ENCODE measurements at places on chromosomes 16 and 17. TPM values are rescaled to one million over a fixed set of nuclear protein-coding genes. Genes with fewer than 3 reads are reported as not detected.

PRR35 gene
- 0.06 TPM for total RNA-seq

GRCh38 chr17:52143542-52143941, 15.0 kb downstream of the CA10 start:
- no peak overlapping the region for H3K4me3 ChIP-seq
- H3K4me1 ChIP-seq: peaks cover 3% of the 10 kb centered on the region
- no peak overlapping the region for H3K27ac ChIP-seq
- H3K27me3 ChIP-seq: no peaks in the 10 kb centered on the region

SRL gene
- 1.9 TPM for total RNA-seq

DNA sequence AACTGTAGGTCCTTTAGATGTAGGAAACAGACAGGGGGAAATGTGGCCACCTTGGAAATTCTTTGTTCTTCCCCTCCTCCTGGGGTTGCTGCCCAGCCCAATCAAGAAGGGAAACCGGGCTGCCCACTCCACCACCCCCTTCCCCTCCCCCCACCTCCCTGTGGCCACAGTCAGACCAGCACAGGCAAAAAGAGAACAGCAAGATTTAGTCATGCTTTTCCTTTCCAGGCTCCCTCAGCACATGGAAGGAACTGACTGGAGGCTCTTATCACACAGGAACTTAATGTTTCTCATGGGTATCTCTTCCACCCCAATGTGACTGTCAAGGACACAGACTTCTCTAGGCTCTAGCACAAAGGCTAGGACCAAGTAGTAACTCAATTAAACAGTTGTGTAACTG, 3.0 kb upstream of the CCL1 start:
- H3K27ac ChIP-seq: no peak overlapping the region
- H3K27me3 ChIP-seq: no peaks in the 10 kb centered on the region
- no peak overlapping the region for H3K4me3 ChIP-seq
- no peak for DNase-seq

DNA sequence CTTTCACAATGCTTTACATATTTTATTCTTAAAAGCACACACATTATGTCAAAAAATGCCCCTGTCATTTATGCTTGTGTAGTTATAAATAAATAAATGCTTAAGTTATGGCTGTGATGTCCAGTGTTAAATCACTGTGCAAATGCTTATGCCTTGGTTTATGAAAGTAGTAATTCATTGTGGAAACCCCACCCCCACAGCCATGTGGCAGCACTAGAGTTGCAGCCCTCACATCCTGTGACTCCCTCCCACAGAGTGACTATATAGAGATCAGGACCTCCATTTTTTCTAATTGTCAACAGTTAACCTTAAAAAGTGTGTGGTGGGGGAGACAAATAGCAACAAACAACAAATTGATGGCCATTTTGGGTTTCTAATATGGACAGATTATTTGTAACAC, 2.4 kb downstream of the SKAP1 start:
- no peak overlapping the region for H3K4me3 ChIP-seq
- H3K36me3 ChIP-seq: no peaks in the 10 kb centered on the region
- DNase-seq: no peak
- no peak overlapping the region for H3K27ac ChIP-seq
- peaks cover 10% of the 10 kb centered on the region for H3K4me1 ChIP-seq

- no peak overlapping the region for H3K27ac ChIP-seq
- peaks cover 42% of the 10 kb centered on the region for H3K36me3 ChIP-seq
- DNase-seq: no peak
- no peaks in the 10 kb centered on the region for H3K27me3 ChIP-seq
- H3K4me1 ChIP-seq: peaks cover 4% of the 10 kb centered on the region
These were observed 39.2 kb downstream of the KNOP1 start for GRCh38 chr16:19678804-19679203.

DNA sequence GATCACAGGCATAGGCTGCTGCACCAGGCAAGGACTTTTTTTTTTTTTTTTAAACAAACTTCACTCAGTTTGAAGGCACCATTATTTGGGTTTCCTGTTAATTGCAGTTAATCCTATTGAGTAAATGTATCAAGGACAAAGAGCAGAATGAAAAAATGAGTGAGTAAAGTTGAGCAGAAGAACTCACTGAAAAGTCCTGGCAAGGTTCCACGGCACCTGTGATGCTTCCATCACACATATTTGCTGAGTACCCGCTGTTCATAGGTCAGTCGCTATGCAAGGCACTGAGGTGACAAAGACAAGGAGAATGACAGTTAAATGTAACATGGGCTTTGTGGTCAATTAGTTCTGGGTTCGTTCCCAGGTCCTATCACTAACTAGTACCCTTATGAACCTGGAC, 670.0 kb downstream of the MAF start:
- H3K4me3 ChIP-seq: no peak overlapping the region
- no peaks in the 10 kb centered on the region for H3K27me3 ChIP-seq
- H3K4me1 ChIP-seq: peaks cover 2% of the 10 kb centered on the region
- H3K36me3 ChIP-seq: no peaks in the 10 kb centered on the region

JMJD8 gene
- total RNA-seq: 42.1 TPM

GRCh38 chr16:12059216-12059769, 82.8 kb downstream of the SNX29 start:
- H3K27me3 ChIP-seq: no peaks in the 10 kb centered on the region
- no peak for DNase-seq
- no peak overlapping the region for H3K4me3 ChIP-seq
- peaks cover 9% of the 10 kb centered on the region for H3K4me1 ChIP-seq
- no peak overlapping the region for H3K27ac ChIP-seq
